ENCODE measurements at places on chromosomes 11 and 22.
A peak's percentile ranks its signal among the peaks of the same experiment; 100 is the strongest.

GRCh38 chr11:115222863-115223530 is 281.2 kb downstream of the CADM1 start:
- no peak for DNase-seq

GRCh38 chr11:32430568-32431381 is 4.6 kb downstream of the WT1 start:
- DNase-seq = no peak

GRCh38 chr11:12016246-12016645 is 7.8 kb upstream of the DKK3 start:
- DNase-seq = no peak

GRCh38 chr11:19756675-19757475 is 44.2 kb downstream of the NAV2 start:
- DNase-seq = peak; percentile 16

- no peak for DNase-seq
Observed at GRCh38 chr11:100709233-100709957, 22.3 kb downstream of the ARHGAP42 start.

- DNase-seq = peak; percentile 48
Observed at GRCh38 chr11:94417386-94417987, 16.3 kb upstream of the GPR83 start.

- DNase-seq = peak; percentile 54
Observed at GRCh38 chr11:92048415-92048814, 176.2 kb upstream of the FAT3 start.

DNA sequence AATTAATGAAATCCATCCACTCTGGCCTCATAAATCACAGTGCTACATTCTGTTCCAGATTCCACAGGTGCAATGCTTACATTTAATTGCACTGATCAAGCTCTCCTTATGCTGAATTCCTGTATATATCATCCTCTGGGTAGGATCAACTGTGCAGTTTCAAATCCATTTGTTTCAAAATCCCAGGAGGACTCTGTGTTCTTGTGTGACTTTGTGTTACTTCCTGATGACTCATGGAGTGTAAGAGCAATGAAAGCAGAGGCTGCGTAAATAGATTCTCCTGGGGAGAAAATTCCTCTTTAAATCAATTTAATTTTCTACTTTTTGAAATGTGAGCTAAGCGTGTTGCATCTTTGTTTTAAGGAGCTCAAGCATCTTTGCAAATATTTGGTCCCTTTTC is 752.7 kb downstream of the METTL15 start:
- DNase-seq = no peak

GRCh38 chr22:40676644-40677043 is 2.6 kb upstream of the MCHR1 start:
- no peak for DNase-seq

- no peak for DNase-seq
Observed at GRCh38 chr11:77959434-77959833, 35.0 kb downstream of the INTS4 start.

GRCh38 chr22:26816726-26817125 is 159.3 kb downstream of the MIAT start:
- no peak for DNase-seq

GRCh38 chr22:31329453-31330215 is 16.5 kb downstream of the PATZ1 start:
- DNase-seq = no peak

DNA sequence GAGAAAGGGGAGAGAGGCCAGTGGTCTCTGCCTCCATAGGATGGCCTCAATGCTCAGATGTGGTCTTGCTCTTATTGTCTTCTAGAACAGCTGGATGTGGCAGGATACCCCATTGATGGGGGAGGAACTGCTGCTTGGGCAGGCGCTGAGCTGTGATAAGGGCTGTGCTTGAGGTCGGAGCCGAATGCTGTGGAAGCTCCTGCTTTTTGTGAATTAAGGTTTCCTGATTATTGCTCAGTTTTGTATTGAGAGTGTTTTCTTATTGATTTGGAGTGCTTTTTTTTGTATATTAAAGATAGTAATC is 57.2 kb downstream of the CABIN1 start:
- DNase-seq = peak; percentile 84

DNA sequence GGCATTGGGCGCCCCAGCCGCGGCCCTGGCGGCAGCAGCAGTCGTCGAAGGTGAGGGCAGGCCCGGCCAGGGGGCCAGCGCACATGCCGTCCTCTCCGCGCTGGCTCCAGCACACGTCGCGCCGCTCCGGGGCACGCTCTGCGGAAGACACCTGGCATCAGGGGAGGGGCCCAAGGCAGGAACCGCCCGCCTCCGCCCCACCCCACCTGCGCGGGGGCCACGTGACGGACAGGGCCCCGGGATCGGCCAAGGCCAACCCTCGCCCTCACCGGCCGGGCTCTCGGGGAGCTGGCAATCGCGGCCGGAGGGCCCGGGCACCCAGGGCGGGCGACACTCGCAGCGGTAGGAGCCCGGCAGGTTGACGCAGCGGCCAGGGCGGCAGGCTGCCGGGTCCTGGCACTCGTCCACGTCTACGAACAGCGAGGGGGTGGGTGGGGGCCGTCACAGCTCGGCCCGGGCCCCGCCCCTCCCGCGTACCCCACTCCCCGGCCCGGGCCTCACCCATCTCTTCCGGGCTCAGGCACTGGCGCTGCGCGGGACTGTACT is 14.9 kb downstream of the SCYL1 start:
- no peak for DNase-seq

DNA sequence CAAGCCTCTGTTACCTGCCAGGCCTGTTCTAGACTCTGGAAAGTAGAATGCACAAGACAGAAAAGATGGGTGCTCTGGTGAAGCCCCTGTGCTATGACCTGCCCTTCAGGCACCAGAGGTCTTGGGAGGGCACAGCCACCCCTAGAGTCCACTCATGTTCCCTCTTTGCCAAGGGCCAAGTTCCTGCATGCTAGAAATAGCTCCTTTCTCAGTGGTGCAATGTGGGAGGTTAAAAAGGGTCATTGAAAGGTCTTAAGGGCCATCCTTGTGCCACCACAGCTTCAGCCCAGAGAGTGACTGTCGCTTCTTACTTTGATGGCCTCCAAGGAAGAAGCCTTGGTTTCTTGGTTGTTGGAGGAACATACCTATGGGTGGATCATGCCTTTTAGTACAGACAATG is 84.6 kb upstream of the PARVA start:
- DNase-seq = no peak

GRCh38 chr11:116535120-116535519 is 237.7 kb downstream of the BUD13 start:
- DNase-seq = no peak

GRCh38 chr22:44031158-44031952 is 7.3 kb downstream of the PARVB start:
- no peak for DNase-seq

- DNase-seq = peak; percentile 56
Observed at GRCh38 chr22:46052801-46053562, 76.0 kb upstream of the WNT7B start.

Measured in OCI-M1 (cell line).